ENCODE measurements at places on chromosomes 12 and 14.

- DNase-seq = peak; percentile 5
Observed at GRCh38 chr14:92352158-92352985, 29.4 kb downstream of the SLC24A4 start.

DNA sequence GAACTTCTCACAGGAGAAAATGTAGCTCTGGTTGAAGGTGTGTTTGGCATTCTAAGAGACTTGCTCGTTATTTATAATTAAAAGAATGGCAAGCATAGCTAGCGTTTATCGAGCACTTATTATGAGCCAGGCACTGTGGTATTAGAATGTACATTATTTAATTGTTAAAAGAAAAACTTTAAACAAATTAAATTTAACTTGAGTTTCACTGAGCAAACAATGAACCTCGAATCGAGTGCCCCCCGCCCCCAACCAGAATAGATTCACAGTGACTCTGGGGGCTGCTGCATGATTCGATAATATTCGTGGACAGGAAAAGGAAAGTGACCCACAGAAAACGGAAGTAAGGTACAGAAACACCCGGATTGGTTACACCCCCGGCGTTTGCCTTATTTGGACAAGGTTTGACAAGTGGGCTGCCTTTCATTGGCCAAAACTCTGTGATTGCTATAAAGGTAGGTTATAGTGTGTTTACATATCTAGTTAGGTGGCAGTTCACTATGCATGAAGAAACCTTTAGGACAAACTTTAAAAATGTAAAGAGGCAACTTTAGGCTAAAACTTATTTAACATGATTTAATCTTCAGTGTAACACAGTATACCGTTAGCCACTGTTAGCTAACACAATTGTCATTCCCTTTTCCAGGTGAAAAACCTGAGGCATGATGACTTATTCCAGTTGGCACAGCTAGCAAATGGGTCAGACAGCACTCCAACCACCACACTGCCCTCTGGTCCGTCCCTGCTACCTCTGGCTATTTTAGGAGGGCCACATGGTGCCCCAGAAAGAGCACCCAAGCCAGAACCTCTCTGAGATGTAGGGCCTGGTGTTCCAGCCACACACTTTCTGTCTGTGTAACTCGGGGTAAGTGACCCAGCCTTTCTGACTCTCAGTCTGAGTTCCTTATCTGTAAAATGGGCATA, 7.1 kb downstream of the SCNN1A start:
- no peak for DNase-seq

GRCh38 chr12:48380596-48380995, 29.9 kb upstream of the ZNF641 start:
- DNase-seq = no peak

GRCh38 chr12:31783996-31784645, 55.3 kb upstream of the AMN1 start:
- DNase-seq = no peak

DNA sequence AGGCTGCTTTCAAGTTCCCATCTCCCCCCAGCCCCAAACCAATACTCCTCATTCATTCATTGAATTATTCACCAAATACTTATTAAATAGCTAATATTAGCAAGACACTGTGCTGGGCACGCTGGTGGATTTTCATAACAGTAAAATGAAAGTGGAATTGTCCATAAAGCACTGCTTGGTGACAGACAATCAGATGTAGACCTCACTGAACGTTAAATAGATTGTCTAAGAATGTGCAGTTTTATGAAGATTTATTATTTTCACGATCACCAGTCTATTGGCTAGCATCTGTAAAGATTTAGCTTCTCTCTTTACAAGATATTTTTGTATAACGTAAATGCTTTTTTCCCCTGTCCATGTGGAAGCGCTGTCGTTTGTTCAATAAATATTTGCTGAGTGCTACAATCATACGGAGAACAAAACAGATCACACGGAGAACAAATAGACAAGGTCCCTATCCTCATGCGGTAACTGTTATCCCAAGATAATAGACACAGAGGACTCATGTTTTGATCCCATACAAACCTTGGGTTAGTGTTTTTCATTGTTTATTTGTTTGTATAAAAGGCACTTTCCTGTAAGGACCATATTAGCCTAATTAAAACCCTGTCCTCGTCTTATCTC, 397.6 kb downstream of the BCAT1 start:
- no peak for DNase-seq

DNA sequence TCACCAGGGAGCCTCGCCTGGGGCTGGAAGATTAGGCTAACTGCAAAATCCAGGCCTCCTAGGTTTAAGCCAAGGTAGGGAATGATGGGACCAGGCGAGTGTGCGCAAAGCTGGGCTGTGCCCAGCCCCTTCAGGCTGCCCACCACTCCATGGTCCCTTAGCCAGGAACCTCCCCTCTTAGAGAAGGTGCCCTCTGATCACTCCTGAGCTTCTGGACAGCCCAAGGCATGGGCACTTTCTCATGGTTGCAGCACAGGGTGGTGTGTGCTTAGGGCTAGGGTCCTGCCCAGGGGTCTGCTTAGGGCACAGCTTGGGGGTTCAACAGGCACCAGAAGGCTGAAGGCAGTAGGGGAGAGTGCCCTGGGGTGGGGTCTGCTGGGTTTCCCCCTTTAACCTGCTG, 69.0 kb downstream of the PRIMA1 start:
- DNase-seq = no peak

- no peak for DNase-seq
Observed at GRCh38 chr14:24440606-24441399, 1.8 kb downstream of the SDR39U1 start.

DNA sequence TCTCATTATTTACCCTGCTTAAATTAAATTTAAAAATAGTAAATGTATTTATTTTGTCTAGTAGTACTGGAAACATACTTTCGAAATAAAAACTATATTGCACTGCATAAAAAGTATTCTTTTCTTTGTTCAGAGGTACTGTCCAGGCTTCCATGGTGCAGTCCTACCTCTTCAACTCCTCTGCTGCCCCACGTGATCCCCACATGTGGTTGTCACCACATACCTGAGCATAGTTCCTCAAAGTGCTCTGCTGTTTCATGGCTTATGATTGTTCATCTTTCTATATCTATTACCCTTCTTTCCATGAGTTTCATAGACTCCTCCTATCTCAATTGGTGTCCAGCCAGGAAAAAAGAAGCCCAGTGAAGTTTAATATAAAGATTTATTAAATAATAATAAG, 317.5 kb upstream of the OR4E1 start:
- DNase-seq = no peak

All from brain microvascular endothelial cell (primary cell).